Activated CD4-positive, alpha-beta T cell treated with anti-CD3 and anti-CD28 coated beads for 4 hours (primary cell): ENCODE measurements at places on chromosomes 12 and 14.

DNA sequence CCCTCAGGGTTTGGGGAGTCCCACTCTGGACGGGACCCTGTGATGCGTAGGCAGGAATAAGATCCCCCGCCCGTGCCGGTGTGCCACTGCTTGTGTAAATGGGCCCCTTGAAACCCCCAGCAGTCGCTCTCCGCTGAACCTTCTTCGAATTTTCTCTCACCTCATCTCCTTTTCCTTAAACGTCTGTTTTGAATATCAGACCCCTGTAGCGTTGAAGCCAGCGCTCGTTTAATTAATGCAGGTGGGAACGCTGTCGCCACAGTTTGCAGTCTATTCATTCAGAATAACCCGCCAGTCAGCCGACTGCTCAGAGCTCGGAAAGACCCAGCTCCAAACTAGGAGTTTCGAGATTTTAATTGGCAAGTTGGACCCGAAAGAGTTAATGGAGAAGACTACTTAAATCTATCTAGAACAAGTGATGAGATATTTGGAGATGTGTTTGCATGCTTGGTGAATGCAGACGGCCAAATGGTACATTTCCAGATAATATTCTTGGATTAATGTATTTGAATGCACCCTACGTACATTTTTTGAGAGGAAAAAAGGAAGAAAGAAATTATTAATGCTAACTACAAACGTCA is 739 bp upstream of the PPP2R5E start:
- DNase-seq, result no peak

DNA sequence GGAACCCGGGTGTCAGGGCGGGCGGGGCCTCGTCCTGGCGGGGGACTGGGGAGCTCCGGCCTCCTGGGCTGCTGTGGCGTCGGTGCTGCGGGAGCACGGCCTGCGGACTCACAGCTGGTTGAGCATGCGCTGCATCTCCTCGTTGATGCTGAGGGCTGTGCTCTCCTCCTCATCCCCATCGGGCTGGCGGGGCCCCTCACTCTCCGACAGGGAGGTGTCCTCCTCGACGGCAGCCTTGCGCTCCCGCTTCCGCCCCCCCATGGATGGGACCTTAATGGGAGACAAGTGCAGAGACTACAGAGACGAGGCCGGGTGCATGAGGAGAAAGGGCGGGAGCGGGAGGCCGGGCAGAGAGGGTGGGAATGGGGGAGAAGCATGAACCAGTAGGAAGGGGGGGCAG is 7.3 kb downstream of the IFFO1 start:
- no peak for DNase-seq

DNA sequence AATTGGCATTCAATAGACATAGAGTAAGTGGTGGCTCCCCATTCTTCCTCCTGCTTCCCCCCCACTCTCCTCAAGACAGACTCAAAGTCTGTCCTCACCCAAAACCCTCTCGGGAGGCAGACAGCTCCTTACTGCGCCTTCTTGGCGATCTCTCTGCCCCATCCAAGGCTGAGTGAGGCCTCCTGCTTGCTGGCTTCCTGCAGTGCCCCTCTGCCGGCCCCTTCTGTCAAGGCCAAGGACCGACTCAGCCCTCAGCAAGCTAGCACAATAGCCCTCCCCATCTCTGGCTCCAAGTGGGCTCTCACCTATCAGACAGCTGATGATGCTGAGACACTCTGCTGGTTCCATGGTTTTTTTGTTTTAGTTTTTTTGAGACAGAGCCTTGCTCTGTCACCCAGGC is 62.5 kb upstream of the DLK1 start:
- DNase-seq, result no peak

DNA sequence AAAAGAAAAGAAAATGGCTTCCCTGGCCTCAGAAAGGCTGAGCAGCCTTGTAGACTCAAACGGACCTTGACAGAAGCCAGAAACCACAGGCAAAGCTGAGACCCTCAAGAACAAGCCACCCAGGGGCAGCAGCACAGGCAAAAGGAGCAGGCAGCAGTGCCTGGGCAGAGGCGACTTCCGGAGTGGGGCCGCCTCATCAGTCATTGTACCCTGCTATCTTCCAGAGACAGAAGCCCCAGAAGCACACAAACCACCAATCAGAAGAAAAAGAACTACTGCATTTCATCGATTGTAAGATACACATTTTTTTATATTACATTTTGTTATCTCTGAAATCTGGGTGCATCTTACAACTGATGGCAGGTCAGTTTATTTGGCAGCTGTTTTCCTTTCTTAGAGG is 58.2 kb upstream of the ZFP36L1 start:
- no peak for DNase-seq

DNA sequence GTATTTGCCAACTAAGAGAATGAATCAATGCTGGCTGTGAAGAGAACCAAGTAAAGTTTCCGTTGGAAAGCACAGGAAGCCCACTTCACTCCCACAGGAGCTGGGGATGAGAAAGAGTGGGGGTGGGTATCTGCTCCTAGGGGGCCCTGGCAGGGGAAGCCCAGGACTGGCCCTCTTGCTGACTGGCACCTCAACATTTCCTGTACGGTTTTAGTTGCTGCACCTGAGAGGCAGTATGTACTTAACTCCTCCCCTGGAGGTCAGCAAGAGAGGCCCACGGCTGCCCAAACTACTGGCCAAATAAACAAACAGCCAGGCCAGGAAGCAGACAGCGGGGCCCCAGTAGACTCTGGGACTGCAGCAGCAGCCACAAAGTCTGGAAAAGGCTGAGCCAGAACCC is 33.8 kb upstream of the VWF start:
- DNase-seq, result no peak

DNA sequence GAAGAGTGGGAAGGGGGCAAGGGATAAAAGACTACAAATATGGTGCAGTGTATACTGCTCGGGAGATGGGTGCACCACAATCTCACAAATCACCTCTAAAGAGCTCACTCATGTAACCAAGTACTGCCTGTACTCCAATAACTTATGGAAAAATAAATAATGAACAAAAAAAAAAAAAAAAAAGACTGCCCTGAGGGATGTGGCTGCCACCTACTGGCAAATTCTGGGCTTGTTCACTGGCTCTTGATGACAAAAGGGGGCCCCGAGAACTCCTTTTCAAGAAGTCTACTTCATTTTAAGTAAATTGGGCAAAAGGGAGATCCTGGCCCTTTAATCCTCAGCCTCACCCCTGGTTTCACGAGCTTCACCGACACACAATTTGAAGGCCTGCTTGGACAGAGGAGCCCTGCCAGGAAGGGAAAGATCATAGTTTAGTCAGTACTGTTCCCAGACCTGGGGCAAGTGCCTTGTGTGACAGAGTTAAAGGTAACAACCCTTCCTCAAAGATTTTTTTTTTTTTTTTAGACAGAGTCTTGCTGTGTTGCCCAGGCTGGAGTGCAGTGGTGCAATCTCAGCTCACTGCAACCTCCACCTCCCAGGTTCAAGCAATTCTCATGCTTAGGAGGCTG is 26.1 kb upstream of the STAC3 start:
- no peak for DNase-seq

DNA sequence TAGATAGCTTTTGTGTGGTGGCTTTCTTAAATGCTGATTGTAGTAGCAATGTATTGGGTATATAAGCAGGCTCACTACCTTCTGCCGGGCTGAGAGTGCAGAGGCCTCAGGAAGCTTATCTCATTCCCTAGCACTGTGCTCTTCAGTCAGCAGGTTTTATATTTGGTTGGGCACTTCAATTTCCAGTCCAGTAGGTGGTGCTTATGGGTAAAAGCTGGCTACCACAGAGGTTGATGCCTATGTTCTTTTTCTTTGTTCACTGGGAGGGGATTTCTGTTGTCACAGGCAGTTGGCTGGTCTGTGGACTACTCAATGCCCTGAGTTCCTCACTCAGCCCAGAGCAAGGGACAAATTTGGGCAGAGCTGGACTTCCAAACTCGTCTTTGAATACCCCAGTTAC is 43.0 kb upstream of the GLIPR1 start:
- no peak for DNase-seq

GRCh38 chr12:93375906-93376305 is 1.8 kb upstream of the NUDT4 start:
- DNase-seq, result no peak

- peak; percentile 62 for DNase-seq
Measured at GRCh38 chr14:106790189-106791036, 1264.0 kb downstream of the TMEM121 start.

DNA sequence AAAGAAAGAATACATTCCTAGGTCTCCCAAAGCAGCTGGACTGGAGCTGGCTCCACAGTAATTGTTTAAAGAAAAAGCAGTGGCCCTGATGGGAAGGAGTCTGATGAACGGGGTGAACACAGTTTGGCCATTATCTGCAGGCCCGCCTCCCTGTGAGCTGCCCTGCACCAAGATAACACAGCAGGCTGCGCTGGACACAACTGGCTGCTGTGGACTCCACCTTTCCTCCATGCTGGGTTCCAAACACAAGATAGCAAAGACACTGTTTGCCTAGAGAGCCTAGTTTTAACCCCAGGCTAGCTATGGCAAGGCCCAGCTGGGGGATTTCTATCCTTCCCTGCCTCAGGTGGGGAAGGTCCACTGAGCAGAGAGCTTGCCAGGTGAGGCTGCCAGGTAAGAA is 34.6 kb downstream of the ZFP36L1 start:
- DNase-seq, result no peak
